ENCODE measurements at places on chromosomes 5 and 9.

DNA sequence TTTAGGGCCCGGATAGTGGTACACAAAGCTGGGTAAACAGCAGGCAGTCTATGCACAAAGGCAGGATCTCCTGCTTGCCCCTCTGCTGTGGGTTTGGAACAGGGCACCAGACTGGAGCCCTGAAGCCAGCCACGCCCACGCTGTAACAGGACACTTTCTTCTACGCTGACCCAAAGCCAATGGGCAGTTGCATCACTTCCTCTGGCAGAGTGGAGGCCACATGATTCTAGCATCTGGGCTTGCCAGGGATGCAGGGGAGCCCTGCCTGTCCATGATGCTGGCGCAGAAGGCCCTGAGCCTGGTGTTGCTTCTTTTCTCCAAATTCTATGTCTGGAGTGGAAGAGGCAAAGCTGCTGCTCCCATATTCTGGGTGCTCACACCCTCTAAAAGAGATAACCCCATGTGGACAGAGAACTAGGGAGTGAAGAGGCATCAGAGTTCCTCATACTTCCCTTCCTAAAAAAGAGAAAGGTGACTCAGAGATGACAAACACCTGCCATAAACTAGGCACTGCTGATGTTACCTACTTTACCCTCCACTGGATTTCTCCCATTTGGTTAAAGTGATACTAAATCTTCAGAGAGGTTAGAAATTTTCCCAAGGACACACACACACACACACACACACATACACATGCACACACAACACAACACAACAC lies 260.3 kb upstream of the KLF4 start:
- no peak for DNase-seq

- no peak for DNase-seq
Observed at GRCh38 chr9:103323699-103324098, 328.6 kb downstream of the CYLC2 start.

- no peak for DNase-seq
Observed at GRCh38 chr5:132237670-132238069, 10.0 kb upstream of the P4HA2 start.

DNA sequence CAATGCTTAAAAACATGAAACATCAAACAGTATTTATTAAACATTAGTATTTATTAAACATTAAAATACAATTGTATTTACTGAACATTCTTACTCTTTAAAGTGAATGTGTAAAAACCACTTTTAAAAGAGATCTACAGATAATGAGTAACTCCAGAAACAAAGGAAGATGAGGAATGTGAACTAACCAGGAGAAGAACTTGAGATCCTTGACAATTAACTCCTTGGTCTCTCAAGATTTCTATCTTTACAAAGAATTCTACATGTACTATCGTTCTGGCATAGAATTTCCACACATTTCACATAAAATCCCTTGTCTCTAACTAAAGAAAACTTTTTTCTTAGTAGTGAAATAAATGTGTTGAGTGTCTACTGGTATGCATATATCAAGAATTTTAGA lies 28.7 kb upstream of the IFNE start:
- no peak for DNase-seq

DNA sequence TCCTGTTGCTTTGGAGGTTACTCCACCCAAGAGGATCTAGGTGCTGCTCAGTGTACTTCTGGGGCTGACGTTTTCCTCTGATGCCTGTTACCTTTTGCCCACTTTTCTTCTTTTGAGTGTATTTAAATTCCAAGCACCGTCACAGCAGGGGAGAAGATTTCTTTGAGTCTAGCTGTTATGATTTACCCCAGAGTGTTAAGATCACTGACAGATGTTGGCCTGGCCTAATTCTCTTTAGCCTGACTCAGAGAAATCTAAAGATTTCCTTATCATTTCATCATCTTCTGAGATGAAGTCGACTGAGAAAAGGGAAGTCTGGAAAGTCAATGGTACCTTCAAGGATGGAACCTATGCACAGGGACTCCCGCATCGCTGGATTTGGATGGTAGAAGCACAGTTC lies 191.5 kb downstream of the FBXL7 start:
- no peak for DNase-seq

- no peak for DNase-seq
Observed at GRCh38 chr5:152329761-152330283, 75.3 kb downstream of the NMUR2 start.

Data from stimulated activated CD8-positive, alpha-beta memory T cell treated with anti-CD3 and anti-CD28 coated beads, Interleukin-4, amount 100 ng/mL, for 4 hours (primary cell).